ENCODE measurements at places on chromosomes 7 and 10. TPM values are rescaled to one million over a fixed set of nuclear protein-coding genes. Genes with fewer than 3 reads are reported as not detected.

DNA sequence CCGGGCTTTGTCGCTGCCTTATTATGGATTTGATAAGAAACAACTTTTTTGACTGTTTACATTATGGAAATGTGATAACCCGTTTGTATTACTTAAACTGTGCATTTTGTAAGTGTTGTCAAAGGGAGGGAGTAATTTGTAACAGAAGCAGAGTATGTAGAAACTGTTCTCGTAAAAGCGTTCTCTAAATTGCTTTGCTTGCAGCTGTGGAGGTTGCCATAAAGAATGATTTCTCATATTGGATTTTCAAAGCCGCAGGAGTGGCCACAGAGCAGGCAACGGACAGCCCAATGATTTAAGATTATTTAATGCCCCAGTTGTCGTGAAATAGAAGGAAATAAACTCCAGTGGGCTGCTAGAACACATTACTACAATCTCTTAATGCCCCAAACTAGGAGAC is 114.0 kb upstream of the INSYN2A start:
- no peaks in the 10 kb centered on the region for H3K36me3 ChIP-seq
- no peaks in the 10 kb centered on the region for H3K27me3 ChIP-seq
- H3K27ac ChIP-seq, result no peak overlapping the region
- DNase-seq, result no peak

GRCh38 chr7:150784954-150785353 is 15.2 kb downstream of the TMEM176B start:
- peaks cover 29% of the 10 kb centered on the region for H3K4me1 ChIP-seq
- no peak overlapping the region for H3K4me3 ChIP-seq
- DNase-seq, result no peak
- no peaks in the 10 kb centered on the region for H3K36me3 ChIP-seq
- H3K27ac ChIP-seq, result peak overlapping the region; percentile 47

DNA sequence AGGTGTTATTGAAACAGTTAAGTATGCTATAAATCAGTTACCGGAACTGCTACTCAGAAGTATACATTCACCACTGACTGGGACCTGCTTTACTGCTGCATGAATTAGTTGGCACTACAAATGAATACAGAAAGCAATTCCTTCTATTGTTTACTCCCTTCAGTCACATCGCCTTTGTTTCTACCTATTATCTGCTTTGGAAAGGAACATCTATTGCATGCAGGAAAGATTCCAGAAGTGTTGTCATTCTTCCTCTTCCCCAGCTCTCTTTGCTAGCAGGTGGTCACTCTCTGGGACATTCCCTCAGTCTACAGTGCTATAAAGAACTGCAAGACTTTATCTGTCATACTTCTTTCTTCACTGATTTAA is 131.3 kb downstream of the ANK3 start:
- H3K27me3 ChIP-seq, result no peaks in the 10 kb centered on the region
- no peaks in the 10 kb centered on the region for H3K4me1 ChIP-seq
- no peak for DNase-seq
- no peaks in the 10 kb centered on the region for H3K36me3 ChIP-seq

DNA sequence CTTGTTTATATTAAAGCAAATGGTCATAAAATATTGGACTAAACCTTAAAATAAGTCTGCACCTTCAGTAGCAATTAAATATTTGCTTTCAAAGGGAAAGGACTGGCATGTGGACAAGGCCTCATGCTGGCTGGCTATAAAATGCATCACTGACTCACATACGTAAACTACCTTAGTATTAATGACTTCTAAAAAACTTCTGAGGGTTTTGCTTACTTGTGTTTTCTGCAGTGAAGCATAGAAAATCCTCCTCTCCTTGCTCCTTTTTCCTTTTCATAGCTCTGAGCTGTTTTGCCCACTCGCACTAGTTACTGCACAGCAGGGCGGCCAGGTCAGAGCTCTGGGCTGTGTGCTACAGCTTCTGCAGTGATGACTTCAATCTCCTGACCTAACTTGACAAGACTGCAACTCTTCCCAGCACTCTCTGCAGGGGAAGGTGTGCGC is 82.3 kb downstream of the CUL2 start:
- peaks cover 8% of the 10 kb centered on the region for H3K36me3 ChIP-seq
- H3K27ac ChIP-seq, result no peak overlapping the region
- no peak overlapping the region for H3K4me3 ChIP-seq
- H3K4me1 ChIP-seq, result no peaks in the 10 kb centered on the region
- no peak for DNase-seq

- H3K4me1 ChIP-seq, result no peaks in the 10 kb centered on the region
- H3K4me3 ChIP-seq, result no peak overlapping the region
- no peaks in the 10 kb centered on the region for H3K36me3 ChIP-seq
- no peak for DNase-seq
- H3K27me3 ChIP-seq, result peaks cover 2% of the 10 kb centered on the region
Measured at GRCh38 chr7:33805630-33806233, 99.6 kb upstream of the BMPER start.

DNA sequence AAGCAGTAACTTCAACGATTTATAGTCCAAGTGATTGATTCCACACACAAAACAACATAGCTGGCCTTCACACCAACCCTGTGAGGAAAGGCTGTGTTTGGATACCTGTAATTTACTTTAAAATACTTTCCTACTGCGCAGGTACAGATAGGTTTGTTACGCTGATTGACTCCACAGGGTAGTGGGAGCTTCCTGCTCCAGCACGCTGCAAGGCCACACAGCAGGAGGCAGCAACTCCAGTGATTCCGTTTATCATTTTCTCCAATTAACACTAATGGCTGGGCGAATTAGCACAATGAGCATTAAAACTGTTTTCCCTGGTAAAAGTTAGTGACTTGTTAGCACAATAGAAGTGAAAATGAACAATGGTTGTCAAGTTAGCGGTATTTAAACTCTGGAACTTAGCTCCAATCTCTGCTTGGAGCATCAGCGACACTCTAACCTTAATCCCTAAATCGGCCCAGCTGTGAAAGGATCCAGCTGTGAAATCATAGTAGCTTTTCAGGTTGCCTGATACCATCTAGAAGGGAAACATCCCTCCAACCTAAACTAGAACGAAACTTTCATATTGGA is 959 bp downstream of the DCLRE1C start:
- peak overlapping the region; percentile 98 for H3K4me3 ChIP-seq
- H3K27ac ChIP-seq, result peak overlapping the region; percentile 97
- H3K27me3 ChIP-seq, result no peaks in the 10 kb centered on the region
- H3K4me1 ChIP-seq, result peaks cover 43% of the 10 kb centered on the region

GRCh38 chr10:244227-244626 is 109.0 kb downstream of the ZMYND11 start:
- DNase-seq, result no peak
- H3K4me1 ChIP-seq, result peaks cover 23% of the 10 kb centered on the region
- no peak overlapping the region for H3K4me3 ChIP-seq
- no peaks in the 10 kb centered on the region for H3K27me3 ChIP-seq
- H3K36me3 ChIP-seq, result peaks cover 23% of the 10 kb centered on the region
- H3K27ac ChIP-seq, result no peak overlapping the region

DNA sequence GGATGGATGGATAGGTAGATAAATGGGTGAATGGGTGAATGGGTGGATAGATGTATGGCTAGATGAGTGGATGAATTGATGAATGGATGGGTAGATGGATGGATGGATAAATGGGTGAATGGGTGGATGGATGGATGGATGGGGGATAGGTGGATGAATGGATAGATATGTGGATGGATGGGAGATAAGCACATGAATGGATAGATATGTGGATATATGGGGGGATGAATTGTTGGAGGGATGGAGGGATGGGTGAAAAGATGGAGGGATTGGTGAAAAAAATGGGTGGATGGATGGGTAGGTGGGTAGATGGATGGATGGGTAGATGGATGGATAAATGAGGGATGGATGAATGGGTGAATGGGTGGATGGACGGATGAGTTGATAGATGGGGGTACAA is 196.4 kb downstream of the FRMD4A start:
- H3K27me3 ChIP-seq, result peaks cover 27% of the 10 kb centered on the region
- H3K4me1 ChIP-seq, result no peaks in the 10 kb centered on the region
- no peak overlapping the region for H3K27ac ChIP-seq
- DNase-seq, result no peak

GRCh38 chr7:2117646-2118045 is 115.1 kb downstream of the MAD1L1 start:
- H3K27ac ChIP-seq, result no peak overlapping the region
- H3K27me3 ChIP-seq, result peaks cover 9% of the 10 kb centered on the region
- H3K4me3 ChIP-seq, result no peak overlapping the region
- no peak for DNase-seq
- no peaks in the 10 kb centered on the region for H3K36me3 ChIP-seq

- no peak overlapping the region for H3K4me3 ChIP-seq
- H3K27me3 ChIP-seq, result peaks cover 32% of the 10 kb centered on the region
- DNase-seq, result no peak
- H3K36me3 ChIP-seq, result no peaks in the 10 kb centered on the region
- no peak overlapping the region for H3K27ac ChIP-seq
Measured at GRCh38 chr10:110215286-110216170, 8.1 kb downstream of the MXI1 start.

DNA sequence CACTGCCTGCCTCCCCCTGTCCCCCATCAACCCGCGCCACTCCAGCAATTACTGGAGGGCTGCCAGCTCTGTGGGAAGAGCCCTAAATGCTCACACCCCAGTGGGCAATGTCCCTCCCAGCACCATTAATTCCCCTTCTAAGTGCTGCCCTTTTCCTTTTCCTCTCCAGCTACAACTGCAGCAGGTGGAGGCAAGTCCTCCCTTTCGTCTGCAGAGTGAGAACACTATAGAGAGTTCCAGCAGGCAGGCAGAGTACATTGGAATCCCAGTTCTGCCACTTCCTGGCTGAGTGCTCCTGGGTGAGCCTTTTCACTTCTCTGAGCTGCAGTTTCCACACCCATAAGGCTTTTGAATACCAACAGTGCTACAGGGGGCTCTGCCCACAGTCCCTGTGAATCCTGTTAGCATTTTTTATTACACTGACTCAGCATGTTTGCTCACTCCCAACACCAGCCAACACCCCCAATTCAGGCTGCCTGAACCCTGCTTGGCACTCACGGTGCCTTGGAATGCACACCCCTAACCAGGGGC is 447.0 kb downstream of the GRID1 start:
- H3K27me3 ChIP-seq, result peaks cover 3% of the 10 kb centered on the region
- DNase-seq, result no peak
- no peak overlapping the region for H3K27ac ChIP-seq
- no peaks in the 10 kb centered on the region for H3K4me1 ChIP-seq
- H3K4me3 ChIP-seq, result no peak overlapping the region
- no peaks in the 10 kb centered on the region for H3K36me3 ChIP-seq

GRCh38 chr10:130259380-130259779 is 123.2 kb downstream of the GLRX3 start:
- H3K27ac ChIP-seq, result no peak overlapping the region
- H3K36me3 ChIP-seq, result no peaks in the 10 kb centered on the region
- no peaks in the 10 kb centered on the region for H3K27me3 ChIP-seq
- DNase-seq, result no peak
- no peaks in the 10 kb centered on the region for H3K4me1 ChIP-seq
- no peak overlapping the region for H3K4me3 ChIP-seq

DNA sequence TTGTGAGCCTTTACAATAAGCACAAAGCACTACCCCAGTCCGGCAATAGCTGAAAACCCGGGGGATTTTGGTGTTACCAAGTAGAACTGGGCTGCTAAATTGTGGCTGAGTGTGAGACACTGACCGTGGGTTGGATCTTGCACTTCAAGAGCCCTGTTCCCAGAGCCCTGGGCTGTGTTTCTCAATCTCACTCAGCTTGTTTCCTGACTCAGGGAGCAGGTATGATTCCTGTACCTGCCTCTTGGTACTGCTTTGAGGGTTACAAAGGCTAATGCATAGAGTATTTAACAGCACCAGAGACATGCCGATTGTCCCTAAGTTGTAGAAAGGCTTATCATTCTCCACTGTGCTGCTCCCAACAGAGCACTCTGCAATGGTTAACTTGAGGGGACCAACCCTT is 134.6 kb downstream of the TEX36 start:
- H3K27me3 ChIP-seq, result peaks cover 17% of the 10 kb centered on the region
- no peak for DNase-seq
- no peak overlapping the region for H3K4me3 ChIP-seq
- no peak overlapping the region for H3K27ac ChIP-seq
- no peaks in the 10 kb centered on the region for H3K36me3 ChIP-seq
- H3K4me1 ChIP-seq, result peaks cover 5% of the 10 kb centered on the region

- no peaks in the 10 kb centered on the region for H3K27me3 ChIP-seq
- no peaks in the 10 kb centered on the region for H3K36me3 ChIP-seq
- no peak overlapping the region for H3K27ac ChIP-seq
- H3K4me1 ChIP-seq, result no peaks in the 10 kb centered on the region
Measured at GRCh38 chr7:78296644-78297371, 498.2 kb downstream of the PHTF2 start.

DNA sequence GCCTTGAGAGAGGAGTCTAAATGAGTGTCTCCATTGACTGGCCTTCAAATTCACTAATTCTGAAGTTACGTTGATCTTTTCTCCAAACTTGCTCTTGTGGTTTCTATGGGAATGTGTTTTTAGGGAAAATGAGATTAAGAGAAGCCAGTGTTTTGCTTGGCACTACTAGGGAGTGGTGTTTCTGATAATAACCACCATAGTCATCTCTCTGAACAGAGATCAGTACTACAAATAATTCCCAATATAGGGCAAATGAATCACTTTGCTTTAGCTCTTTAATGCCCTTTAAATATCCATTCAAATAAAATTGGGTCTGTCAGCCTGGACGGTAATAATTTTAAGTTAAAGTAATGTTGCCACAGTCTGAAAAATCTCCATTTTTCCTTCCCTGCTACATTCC is 90.8 kb downstream of the NRF1 start:
- H3K4me1 ChIP-seq, result peaks cover 16% of the 10 kb centered on the region
- no peak for DNase-seq
- H3K36me3 ChIP-seq, result no peaks in the 10 kb centered on the region
- H3K27me3 ChIP-seq, result no peaks in the 10 kb centered on the region
- no peak overlapping the region for H3K27ac ChIP-seq

GRCh38 chr7:372932-373791 is 83.2 kb downstream of the FOXL3 start:
- no peak overlapping the region for H3K4me3 ChIP-seq
- H3K27me3 ChIP-seq, result peaks cover 3% of the 10 kb centered on the region
- no peaks in the 10 kb centered on the region for H3K36me3 ChIP-seq
- no peak for DNase-seq
- no peak overlapping the region for H3K27ac ChIP-seq
- no peaks in the 10 kb centered on the region for H3K4me1 ChIP-seq

GRCh38 chr10:78537018-78537417 is 503.4 kb downstream of the RPS24 start:
- H3K4me1 ChIP-seq, result peaks cover 11% of the 10 kb centered on the region
- H3K27me3 ChIP-seq, result peaks cover 7% of the 10 kb centered on the region
- no peak for DNase-seq
- no peak overlapping the region for H3K4me3 ChIP-seq

- no peak overlapping the region for H3K27ac ChIP-seq
- H3K36me3 ChIP-seq, result no peaks in the 10 kb centered on the region
- peaks cover 39% of the 10 kb centered on the region for H3K27me3 ChIP-seq
Measured at GRCh38 chr10:100889546-100889945, 23.2 kb upstream of the SLF2 start.

CAMK2B gene
- total RNA-seq, result not detected

CPXM2 gene
- total RNA-seq, result not detected

ZNF33A gene
- total RNA-seq, result 29.6 TPM

NKX2-3 gene
- total RNA-seq, result not detected

OR13A1 gene
- not detected for total RNA-seq

CFAP69 gene
- total RNA-seq, result 0.21 TPM

All from natural killer cell treated with Interleukin-12 subunit alpha and Interleukin-12 subunit beta and Interleukin-15 and Interleukin-18, amount 100 ng/mL, for 72 hours (primary cell).